ENCODE measurements at places on chromosomes 13 and 19.

GRCh38 chr19:57682226-57682766 lies 519 bp downstream of the ZNF551 start:
- no peaks in the 10 kb centered on the region for H3K27me3 ChIP-seq
- H3K36me3 ChIP-seq = peaks cover 47% of the 10 kb centered on the region
- no peak for DNase-seq
- peak overlapping the region; percentile 79 for H3K4me3 ChIP-seq
- peak overlapping the region; percentile 65 for H3K27ac ChIP-seq

GRCh38 chr13:60492187-60492586 lies 95.2 kb downstream of the TDRD3 start:
- H3K36me3 ChIP-seq = 0 out of 2 replicates have a peak, but pooled peaks cover 10% of the 10 kb centered on the region
- H3K4me1 ChIP-seq = no peaks in the 10 kb centered on the region
- no peaks in the 10 kb centered on the region for H3K27me3 ChIP-seq
- H3K4me3 ChIP-seq = no peak overlapping the region

- H3K27me3 ChIP-seq = no peaks in the 10 kb centered on the region
- no peaks in the 10 kb centered on the region for H3K36me3 ChIP-seq
- H3K4me1 ChIP-seq = peaks cover 10% of the 10 kb centered on the region
- H3K4me3 ChIP-seq = no peak overlapping the region
These were observed 83.0 kb upstream of the TM9SF2 start for GRCh38 chr13:99418103-99418842.

GRCh38 chr13:36028359-36029025 lies 102.7 kb downstream of the DCLK1 start:
- no peaks in the 10 kb centered on the region for H3K4me1 ChIP-seq
- no peaks in the 10 kb centered on the region for H3K27me3 ChIP-seq
- no peaks in the 10 kb centered on the region for H3K36me3 ChIP-seq
- no peak overlapping the region for H3K4me3 ChIP-seq
- H3K27ac ChIP-seq = no peak overlapping the region
- DNase-seq = no peak

- no peak for DNase-seq
- peaks cover 18% of the 10 kb centered on the region for H3K36me3 ChIP-seq
These were observed 1.4 kb upstream of the KHSRP start for GRCh38 chr19:6425732-6426620.

GRCh38 chr19:43667876-43668405 lies 2.0 kb downstream of the PLAUR start:
- peak overlapping the region; percentile 58 for H3K4me3 ChIP-seq
- H3K27me3 ChIP-seq = no peaks in the 10 kb centered on the region
- no peaks in the 10 kb centered on the region for H3K4me1 ChIP-seq
- peak overlapping the region; percentile 71 for H3K27ac ChIP-seq

DNA sequence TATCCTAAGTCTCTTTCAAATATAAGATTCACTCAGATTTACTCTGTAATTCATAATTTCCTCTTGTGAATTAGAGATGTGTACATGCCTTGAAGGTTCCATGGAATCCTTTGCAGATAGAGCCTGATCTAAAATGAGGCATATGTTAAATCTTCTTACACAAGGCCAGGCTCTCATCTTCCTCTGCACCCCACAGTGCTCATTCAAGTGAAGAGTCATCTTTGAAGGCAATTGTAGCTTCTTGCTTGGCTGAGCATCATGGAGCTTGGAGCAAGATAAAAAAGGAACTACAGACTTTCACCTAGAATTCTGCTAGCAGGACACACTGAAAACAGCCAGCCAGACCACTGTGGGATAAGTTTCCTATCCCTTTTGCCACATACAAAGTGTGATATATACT lies 566.4 kb downstream of the PCDH9 start:
- DNase-seq = no peak
- no peak overlapping the region for H3K27ac ChIP-seq
- no peaks in the 10 kb centered on the region for H3K36me3 ChIP-seq
- H3K27me3 ChIP-seq = no peaks in the 10 kb centered on the region
- no peaks in the 10 kb centered on the region for H3K4me1 ChIP-seq
- H3K4me3 ChIP-seq = no peak overlapping the region

- no peak overlapping the region for H3K27ac ChIP-seq
- no peak overlapping the region for H3K4me3 ChIP-seq
- no peaks in the 10 kb centered on the region for H3K36me3 ChIP-seq
- DNase-seq = no peak
- H3K27me3 ChIP-seq = no peaks in the 10 kb centered on the region
These were observed 11.3 kb downstream of the POSTN start for GRCh38 chr13:37587236-37587635.

- DNase-seq = no peak
- H3K27me3 ChIP-seq = no peaks in the 10 kb centered on the region
- H3K4me1 ChIP-seq = peaks cover 9% of the 10 kb centered on the region
- no peaks in the 10 kb centered on the region for H3K36me3 ChIP-seq
These were observed 103.8 kb upstream of the SPATA13 start for GRCh38 chr13:24056616-24057137.

DNA sequence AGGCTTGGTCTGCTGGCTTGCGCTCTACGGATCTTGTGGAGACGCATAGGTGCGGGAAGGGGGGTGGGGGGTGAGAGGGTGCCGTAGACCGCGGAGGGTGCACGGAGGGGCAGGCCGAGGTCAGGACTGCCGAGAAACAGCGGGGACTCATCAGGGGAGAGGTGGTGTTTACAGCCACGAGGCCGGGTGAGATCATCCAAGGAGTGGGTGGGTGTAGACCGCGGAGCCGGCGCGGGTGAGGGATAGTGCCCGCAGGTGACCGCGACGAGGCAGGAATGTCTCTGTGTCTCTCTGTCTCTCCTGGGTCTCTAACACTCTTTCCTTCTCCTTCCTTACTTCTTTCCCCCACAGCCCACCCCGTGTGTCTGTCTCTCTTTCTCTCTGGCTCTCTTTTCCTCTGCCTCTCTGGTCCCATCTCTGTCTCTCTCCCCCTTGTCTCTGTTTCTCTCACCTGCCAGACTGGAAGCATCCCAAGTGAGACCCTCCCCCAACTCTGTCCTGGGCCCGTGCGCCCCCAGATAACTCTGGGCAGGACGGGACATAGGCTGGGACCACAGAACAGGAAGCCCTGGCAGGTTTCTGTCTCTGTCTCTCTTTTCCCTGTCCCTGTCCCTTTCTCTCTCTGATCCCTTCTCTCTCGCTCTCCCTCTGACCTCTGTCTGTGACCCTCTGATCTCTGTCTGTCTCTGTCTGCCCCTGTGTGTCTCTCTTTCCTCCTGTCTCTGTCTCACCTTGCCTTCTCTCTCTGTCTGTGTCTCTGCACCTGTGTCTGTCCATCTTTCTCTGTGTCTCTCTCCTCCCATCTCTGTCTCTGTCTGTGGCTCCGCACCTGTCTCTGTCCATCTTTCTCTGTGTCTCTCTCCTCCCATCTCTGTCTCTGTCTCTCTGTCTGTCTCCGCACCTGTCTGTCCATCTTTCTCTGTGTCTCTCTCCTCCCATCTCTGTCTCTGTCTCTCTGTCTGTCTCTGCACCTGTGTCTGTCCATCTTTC lies 1.8 kb upstream of the KLK4 start:
- no peaks in the 10 kb centered on the region for H3K27me3 ChIP-seq
- H3K36me3 ChIP-seq = no peaks in the 10 kb centered on the region
- DNase-seq = peak; percentile 93
- peak overlapping the region; percentile 74 for H3K27ac ChIP-seq

DNA sequence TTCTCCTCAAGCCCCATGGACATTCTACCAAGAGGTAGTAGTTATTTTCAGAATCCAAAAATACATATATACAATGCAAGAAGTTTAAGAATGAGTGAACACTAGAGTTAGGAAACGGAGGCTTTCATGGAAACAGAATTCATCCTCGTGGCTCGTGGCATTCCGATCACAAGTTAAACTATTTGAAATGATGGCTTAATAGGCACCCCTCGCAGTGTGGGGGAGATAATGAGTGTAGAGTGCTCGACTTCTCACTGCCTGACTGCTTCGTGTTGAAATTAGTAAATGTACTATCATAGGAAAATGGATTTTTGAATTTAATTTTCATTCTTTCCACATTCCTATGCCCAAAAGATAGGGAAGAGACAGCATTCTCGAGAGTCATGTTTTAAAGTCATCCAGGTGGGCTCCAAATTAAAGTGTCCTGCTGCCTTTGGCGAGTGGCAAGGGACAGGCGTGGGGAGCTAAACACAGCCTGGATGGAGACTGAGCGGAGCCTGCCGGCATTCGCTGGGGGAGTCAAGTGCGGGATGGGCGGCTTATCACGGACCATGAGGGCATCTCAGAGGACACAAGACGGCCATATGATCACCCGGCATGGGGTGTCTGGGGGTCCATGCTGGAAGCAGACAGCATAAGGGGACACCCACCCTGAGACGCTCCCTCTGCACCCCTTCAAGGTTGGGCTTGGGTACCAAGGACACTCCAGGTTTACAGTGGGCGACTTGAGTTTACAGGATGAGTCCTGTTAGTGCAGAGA lies 165.2 kb downstream of the TEX29 start:
- H3K27ac ChIP-seq = no peak overlapping the region
- no peak overlapping the region for H3K4me3 ChIP-seq
- peaks cover 3% of the 10 kb centered on the region for H3K27me3 ChIP-seq
- H3K36me3 ChIP-seq = no peaks in the 10 kb centered on the region
- H3K4me1 ChIP-seq = no peaks in the 10 kb centered on the region

DNA sequence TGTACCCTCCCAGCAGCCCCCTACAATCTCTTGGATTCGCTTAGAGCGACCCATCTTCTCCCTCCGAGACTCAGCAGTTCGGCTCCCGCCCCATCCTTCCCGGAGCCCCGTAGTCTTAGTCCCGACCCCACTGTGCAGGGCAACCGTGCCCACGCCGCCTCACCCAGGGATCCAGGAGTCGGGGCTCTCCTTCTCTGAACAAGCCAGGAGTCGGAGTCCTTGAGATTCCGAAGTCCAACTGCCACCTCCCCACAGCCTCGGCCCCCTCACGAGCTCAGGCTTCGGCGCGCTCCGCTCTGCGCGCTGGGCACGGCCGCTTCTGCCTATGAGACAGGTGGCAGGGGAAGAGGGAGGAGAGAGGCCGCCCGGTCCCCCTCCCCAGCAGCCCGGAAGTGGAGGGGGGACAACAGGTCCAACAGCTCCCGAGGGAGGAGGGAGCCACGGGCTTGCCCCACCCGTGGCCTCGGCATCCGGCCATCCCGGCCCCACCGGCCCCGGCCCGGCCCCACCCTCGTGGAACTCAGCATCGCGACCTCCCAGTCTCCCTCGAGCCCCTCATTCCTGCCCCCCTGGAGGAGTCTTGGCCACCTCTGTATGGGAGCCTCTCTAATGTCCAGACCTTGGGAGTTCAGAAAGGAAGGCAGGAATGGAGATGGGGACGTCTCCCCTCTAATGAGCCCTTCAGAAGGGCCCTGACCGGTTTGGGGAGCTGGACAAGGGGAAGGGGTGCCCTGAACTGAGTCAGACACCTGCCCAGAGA lies at the start of gene PHLDB3:
Gene PHLDB3 (minus strand): TSS at position 321 of the 760 bp plus-strand sequence. CDS start 628 bp downstream, outside the sequence.
- H3K27ac ChIP-seq = no peak within 1 kb of the TSS
- no peaks in the 10 kb centered on the region for H3K27me3 ChIP-seq
- H3K36me3 ChIP-seq = no peaks in the 10 kb centered on the region
- H3K4me1 ChIP-seq = no peaks in the 10 kb centered on the region
- H3K4me3 ChIP-seq = peak within 1 kb of the TSS; percentile 69

- H3K27ac ChIP-seq = no peak overlapping the region
- H3K4me1 ChIP-seq = no peaks in the 10 kb centered on the region
- DNase-seq = no peak
- H3K27me3 ChIP-seq = peaks cover 14% of the 10 kb centered on the region
- H3K36me3 ChIP-seq = no peaks in the 10 kb centered on the region
These were observed 64.5 kb upstream of the MCF2L start for GRCh38 chr13:112904436-112904960.

DNA sequence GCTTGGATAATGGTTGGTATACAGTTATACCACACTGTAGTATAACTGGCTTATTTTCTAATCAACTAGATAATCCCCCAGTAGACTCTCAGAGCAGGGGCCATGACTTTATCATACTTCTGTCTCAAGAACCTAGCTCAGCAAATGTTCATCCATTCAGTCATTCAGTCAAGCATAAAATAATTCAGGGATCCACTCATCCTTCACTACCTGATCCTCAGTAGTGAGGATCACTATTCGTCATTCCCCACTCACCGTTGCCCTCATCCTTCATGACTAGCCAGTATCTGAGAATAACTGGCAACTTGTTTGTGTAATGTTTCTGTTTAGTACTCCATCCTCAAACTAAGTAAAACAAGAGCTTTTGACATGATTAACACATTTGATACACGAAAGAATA lies 77.6 kb downstream of the TSC22D1 start:
- no peak overlapping the region for H3K4me3 ChIP-seq
- DNase-seq = no peak
- no peak overlapping the region for H3K27ac ChIP-seq
- H3K4me1 ChIP-seq = no peaks in the 10 kb centered on the region
- no peaks in the 10 kb centered on the region for H3K27me3 ChIP-seq

GRCh38 chr19:38298821-38299680 lies 5.0 kb upstream of the C19orf33 start:
- H3K4me3 ChIP-seq = no peak overlapping the region
- H3K4me1 ChIP-seq = peaks cover 35% of the 10 kb centered on the region
- no peak overlapping the region for H3K27ac ChIP-seq
- H3K27me3 ChIP-seq = no peaks in the 10 kb centered on the region
- DNase-seq = peak; percentile 66

DNA sequence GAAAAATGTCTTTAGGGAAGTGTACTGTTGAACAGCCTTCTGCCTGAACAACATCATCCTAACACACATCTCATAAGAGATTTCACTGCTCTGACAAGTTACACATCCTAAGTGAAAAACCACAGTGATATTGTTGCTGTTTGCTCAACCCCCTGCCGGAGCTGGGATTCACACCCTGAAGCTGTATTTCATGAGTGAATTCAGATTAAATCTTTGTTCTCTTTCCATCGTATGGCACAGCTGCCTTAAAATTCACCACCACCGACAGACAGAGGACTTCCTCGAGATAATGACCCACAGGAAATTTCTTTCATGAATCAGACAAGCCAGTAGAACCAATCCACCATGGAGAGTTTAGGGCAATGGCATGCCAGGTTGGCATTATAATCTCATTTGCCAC lies 280.8 kb downstream of the DCT start:
- no peak overlapping the region for H3K4me3 ChIP-seq
- no peak for DNase-seq
- H3K27me3 ChIP-seq = no peaks in the 10 kb centered on the region

GRCh38 chr13:83895994-83896580 lies 13.8 kb upstream of the SLITRK1 start:
- H3K27me3 ChIP-seq = no peaks in the 10 kb centered on the region
- H3K4me3 ChIP-seq = no peak overlapping the region
- DNase-seq = peak; percentile 77
- H3K4me1 ChIP-seq = peaks cover 13% of the 10 kb centered on the region
- H3K36me3 ChIP-seq = no peaks in the 10 kb centered on the region

GRCh38 chr13:25753976-25754375 lies 297.8 kb downstream of the SHISA2 start:
- no peaks in the 10 kb centered on the region for H3K36me3 ChIP-seq
- H3K27me3 ChIP-seq = no peaks in the 10 kb centered on the region
- no peak overlapping the region for H3K4me3 ChIP-seq
- H3K4me1 ChIP-seq = peaks cover 15% of the 10 kb centered on the region
- no peak for DNase-seq

DNA sequence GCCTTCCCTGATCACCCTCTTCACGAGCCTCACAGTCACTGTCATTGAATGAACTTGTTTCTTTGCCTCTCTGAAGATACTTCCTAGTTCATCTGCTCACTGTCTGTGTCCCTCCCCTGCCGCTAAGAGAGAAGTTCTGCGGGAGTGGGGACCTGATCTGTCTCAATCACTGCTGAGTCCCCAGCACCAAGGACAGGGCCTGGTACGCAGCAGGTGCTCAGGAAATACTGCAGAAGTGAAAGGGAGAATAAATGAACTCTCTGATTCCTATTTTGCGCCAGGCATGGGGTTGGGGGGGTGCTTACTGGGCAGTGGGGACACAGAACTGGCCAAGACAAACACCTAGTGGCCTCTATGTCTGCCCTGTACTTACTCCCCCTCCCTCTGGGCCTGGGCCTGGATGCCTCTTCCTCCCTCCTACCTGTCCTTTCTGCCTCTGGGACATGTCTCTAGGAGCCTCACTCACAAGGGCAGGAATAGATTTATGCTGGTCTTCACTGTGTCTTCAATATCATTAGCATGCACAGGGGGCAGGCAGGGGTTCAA lies 17.5 kb downstream of the FCGBP start:
- no peaks in the 10 kb centered on the region for H3K27me3 ChIP-seq
- H3K4me3 ChIP-seq = no peak overlapping the region
- no peaks in the 10 kb centered on the region for H3K36me3 ChIP-seq
- DNase-seq = no peak
